ENCODE measurements at places on chromosomes 2 and 18.
A peak's percentile ranks its signal among the peaks of the same experiment; 100 is the strongest.

GRCh38 chr18:72700961-72701710 is 157.0 kb upstream of the CBLN2 start:
- DNase-seq: no peak

DNA sequence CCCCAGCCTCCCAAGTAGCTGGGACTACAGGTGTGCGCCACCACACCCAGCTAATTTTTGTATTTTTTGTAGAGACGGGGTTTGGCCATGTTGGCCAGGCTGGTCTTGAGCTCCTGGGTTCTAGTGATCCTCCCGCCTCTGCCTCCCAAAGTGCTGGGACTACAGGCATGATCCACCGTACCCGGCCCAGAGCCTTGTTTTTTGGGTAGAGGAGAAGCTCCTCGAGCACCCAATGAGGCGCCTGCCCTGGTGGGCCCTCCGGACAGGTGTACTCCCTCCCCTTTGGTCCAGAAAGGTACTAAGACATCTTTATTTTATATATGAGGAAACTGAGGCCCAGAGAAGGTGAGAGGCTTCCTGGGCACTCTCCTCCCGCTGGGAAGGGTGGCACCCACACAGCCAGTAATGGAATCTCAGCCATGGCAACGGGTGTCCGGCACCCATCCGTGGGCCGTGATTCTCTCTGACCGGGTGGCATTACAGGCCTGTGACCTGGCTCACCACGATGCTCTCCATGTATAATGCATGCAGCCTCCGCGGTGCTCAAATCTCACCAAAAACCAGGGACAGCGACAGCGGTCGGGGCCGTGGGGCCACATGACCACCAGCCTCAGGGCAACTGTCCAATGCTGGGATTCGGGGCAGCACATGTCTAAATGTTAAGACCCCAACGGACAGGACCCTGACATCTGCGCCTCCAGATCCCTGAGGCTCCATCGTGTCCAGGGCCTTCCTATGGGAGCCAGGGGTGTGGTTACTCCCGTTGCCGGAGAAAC is 16.8 kb upstream of the KLHL30 start:
- no peak for DNase-seq

DNA sequence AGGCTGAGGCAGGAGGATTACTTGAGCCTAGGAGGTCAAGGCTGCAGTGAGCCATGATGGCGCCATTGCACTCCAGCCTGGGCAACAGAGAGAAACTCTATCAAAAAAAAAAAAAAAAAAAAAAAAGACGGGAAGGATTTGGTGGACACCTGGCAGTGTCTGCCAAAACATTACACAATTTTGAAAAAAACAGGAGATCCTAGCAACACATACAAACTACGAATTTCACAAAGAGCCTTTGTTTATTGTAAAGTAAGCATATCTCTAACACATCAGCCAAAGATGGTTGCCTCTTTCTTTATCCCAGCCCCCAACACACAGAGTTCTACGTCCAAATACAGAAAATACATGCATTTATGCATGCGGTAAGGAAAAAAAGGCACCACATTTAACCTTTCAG is 7.6 kb downstream of the GPR45 start:
- no peak for DNase-seq

DNA sequence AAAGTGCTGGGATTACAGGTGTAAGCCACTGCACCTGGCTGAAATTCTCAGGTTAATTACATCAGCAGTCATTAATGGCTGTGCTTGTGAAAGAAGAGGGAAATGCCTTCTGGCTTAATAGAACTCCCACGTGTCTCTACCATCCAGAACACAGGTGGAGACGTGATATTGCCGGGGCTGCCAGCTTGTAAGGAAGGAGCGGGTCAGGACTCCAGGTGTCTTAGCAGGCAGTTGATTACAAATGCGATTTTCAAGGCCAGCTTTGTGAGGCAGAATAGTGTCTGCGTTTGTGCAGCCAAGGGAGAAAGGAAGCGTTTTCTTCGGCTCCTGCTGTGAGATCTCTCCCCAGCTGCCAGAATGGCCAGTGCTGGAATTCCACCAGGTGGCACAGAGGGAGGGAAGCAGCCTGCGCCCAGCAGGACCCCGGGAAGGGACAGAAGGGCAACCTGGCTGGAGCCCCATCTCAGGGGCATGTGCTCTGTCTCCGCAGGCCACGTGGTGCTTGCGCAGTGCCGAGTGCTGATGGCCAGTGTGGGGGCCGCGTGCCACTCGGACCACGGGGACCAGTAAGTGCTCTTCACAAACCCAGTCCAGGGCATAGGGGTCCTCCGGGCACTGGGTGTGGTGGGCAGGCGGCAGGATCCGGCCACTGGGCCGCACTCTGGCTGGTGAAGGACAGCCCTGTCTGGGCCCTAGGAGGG is 3.7 kb upstream of the ESPNL start:
- DNase-seq: no peak

DNA sequence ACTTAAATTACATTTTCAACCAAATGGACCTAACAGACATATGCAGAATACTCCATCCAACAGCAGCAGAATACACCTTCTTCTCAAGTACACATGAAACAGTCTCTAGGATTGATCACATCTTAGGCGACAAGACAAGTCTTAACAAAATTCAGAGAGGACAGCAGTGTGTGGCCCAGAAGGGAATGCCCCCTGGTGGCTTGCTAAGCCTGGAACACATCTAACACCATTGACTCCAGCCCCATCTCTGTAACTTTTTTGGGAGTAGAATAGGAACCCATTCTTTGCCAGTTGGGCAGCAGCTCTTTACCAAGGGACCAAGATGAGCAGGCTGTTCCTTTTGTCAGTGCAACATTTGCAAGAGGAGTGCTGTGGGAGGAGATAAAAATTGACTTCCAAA is 249.9 kb downstream of the PLCL1 start:
- DNase-seq: no peak

DNA sequence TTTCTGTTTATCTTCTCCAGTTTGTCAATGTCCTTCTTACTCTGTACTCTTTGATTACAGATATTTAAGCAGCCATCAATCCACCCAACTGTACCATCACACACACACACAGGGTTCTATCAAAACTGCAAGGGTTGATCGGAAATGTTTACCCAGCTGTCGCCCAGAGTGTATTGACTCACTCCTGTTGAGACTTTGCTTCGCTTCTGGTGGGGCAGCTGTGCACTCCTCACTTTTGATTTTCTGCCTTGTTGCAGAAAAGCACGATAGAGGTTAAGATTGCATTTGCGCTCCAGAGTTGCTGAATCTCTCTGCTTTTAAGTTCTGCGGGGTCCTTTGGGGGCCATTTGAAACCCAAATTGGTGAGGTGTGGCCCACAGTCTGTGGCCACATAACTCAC is 216.2 kb downstream of the SETBP1 start:
- no peak for DNase-seq

DNA sequence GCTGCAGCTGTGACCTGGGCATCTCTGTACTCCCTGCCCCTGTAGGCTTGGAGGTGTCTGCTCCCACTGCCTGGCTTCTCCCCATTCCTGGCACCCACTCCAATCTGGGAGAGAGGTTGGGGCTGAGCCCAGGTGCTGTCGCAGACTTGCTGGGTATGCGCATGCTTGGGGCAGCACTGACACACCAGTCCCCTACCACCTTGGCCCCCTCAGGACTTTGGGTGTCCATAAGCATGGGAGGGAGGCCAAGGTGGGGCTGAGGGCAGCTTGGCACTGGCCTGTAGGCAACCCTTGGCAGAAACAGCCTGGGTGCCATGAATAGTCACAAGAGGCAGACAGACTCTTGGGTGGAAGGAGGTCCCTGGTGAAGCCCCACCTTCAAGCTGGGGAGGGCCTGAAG is 136.8 kb downstream of the QPCT start:
- no peak for DNase-seq

- no peak for DNase-seq
Measured at GRCh38 chr18:34873986-34874580, 164.0 kb downstream of the DTNA start.

DNA sequence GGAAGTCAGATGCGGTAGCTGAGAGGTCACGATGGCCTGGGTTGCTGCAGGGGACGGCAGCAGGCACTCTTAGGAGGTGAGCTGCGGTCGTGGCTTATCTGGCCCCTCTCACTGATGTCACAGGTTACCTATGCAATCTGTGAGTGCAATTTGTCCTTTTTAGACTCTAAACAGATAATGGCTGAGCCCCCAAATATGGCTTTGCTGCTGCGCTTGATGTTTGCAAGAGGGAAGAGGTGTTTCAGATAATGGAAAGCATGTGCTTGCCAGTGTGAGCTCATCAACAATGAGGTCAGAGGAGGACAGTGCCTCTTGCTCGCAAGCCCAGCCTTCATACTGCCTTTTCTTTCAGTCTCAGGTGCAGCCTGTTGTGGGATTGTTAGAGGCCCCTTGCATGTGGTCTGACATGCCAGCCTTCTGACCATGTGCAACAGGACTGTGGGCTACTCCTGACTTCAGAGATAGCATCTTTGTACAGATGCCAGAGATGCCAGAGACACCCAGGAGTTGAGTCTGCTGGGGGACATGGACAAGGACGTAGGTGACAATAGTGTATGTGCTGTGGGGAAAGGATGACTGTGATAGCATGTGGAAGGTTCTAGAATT is 151.3 kb downstream of the TANC1 start:
- no peak for DNase-seq

GRCh38 chr2:111209045-111209514 is 88.4 kb downstream of the BCL2L11 start:
- peak; percentile 44 for DNase-seq

DNA sequence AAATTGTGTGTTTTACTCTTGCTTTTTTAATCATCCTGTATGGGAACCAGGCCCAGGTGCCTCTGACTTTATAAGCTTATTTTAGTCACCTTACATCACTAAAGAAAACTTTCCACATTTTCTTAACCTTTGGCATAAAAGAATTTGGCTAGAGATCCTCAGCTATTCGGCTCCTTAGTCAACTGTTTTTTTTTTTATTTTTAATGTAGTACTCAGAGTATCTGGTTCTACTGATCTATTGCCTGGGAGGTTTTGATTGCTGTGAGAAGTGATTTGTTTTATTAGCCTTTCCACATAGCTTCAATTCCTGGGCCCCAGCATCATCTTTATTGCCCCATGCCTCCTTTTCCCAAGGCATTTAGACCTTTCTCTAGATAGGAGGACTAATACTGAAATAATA is 121.0 kb downstream of the MYO1B start:
- peak; percentile 69 for DNase-seq

DNA sequence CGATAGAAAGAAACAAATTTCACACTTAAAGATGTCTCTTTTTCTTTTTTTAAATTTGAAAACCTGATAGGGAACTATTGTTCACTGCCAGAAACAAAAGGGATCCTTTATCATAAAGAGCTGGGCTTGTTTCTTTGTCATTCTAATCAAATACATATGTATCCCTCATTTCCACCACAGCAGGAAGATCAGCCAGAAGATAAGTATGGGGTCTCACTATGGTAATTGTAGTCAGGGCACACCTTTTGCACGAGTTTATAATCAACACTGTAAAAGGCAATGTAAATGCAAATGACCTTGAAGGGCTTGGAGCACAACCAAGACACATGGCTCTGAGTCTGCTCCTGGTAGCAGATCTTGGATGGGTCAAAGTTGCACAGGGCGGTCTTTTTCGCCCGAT is 109.5 kb downstream of the NXPH2 start:
- DNase-seq: no peak

GRCh38 chr18:69250305-69251151 is 150.2 kb upstream of the DOK6 start:
- DNase-seq: peak; percentile 36

GRCh38 chr2:2184549-2185249 is 146.4 kb downstream of the MYT1L start:
- peak; percentile 4 for DNase-seq
